CD8-positive, alpha-beta memory T cell (primary cell): ENCODE measurements at places on chromosomes 3 and 15. TPM values are rescaled to one million over a fixed set of nuclear protein-coding genes. Genes with fewer than 3 reads are reported as not detected.

The CHL1 gene
- total RNA-seq = not detected

The FANCI gene
- total RNA-seq = 140 TPM

The UROC1 gene
- total RNA-seq = not detected

DNA sequence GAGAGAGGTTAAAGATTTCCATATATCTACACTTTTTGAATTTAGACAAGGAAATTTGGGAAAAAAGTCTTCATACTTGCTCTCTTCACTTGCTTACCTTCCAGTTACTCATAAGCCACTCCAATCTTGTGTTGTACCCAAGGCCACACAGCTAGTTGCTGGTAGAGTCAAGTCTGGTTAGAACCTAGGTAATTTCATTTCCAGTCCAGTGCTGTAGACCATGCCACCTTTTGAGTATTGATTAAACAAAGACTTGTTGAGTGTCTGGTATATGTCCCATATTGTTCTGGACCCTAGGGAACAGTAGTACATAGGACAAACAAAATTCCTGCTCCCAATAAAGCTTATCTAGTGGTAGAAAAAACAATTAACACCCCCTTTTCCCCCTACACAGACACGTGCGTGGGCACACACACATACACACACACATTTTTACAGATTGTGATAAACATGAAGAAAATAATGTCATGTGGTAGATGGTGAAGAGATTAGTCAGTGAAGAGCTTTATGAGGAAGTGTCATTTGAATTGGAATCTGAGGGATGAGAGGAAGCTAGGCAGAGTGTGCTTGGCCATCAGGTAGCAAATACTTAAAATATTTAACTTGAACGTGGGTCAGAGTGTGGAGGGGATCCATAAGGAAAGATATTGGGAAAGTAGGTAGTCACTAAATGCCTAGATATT, 2.1 kb downstream of the CMC1 start:
- no peak overlapping the region for H3K27ac ChIP-seq
- H3K27me3 ChIP-seq = no peaks in the 10 kb centered on the region
- no peak for DNase-seq
- H3K36me3 ChIP-seq = no peaks in the 10 kb centered on the region
- peak overlapping the region; percentile 13 for H3K4me3 ChIP-seq
- peaks cover 72% of the 10 kb centered on the region for H3K4me1 ChIP-seq

DNA sequence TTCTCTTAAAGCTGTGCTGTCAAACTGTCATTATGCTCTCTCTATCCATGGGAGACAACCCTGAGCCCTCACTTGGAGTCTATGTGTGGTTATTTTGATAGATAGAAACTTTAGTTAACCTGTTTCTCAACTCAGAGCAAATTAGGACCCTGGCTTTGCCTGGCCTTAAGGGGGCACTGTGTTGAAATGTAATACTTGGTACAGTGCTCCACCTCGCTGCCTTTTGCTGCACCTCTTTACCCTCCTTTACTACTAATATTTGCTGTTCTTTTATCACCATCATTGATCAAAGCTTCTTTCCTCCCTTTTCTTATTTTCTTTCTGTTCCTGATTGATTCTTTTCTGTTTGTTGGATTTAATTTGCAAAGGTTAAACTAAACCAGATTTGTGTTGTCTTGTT, 34.3 kb downstream of the STT3B start:
- no peak overlapping the region for H3K4me3 ChIP-seq
- peak; percentile 14 for DNase-seq
- H3K27ac ChIP-seq = no peak overlapping the region
- peaks cover 79% of the 10 kb centered on the region for H3K4me1 ChIP-seq

- DNase-seq = peak; percentile 70
- no peaks in the 10 kb centered on the region for H3K27me3 ChIP-seq
- peak overlapping the region; percentile 85 for H3K27ac ChIP-seq
- H3K4me3 ChIP-seq = peak overlapping the region; percentile 80
- H3K4me1 ChIP-seq = peaks cover 43% of the 10 kb centered on the region
- peaks cover 12% of the 10 kb centered on the region for H3K36me3 ChIP-seq
These were observed 675 bp downstream of the BRPF1 start for GRCh38 chr3:9732080-9732739.

DNA sequence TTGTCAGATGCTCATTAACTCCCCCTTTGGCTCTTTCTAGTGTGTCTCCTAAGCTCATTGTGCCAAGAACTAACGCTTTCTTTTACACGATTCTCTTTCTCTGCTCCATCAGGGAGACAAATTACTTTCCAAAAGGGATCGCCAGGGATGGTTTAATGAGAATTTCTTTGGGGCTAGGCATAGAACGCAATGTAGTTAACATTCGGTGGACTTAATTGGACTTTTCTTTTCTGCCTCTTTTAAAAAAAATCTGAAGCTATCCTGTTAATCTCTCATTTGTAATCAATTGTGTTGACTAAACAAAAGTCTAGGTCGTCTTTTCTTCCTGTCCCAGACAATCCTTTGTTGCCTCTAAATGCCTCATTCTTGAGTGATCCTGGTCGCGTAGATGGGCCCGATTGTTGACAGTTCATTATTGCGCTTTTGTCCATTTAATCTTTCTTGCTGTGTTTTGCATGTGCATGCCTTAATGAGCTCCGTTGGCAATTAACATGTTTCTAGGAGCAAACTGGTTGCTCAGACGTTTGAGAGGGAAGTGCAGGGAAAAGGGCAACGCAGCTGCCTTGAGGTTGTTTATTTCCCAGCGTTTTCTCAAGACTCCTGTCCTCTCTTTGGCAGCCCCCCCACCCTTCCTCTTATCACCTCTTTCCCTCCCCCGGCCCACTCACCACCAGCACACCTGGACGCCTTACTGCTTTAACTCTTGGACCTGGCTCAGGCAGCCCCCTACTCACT, 7.8 kb downstream of the FEZF2 start:
- no peaks in the 10 kb centered on the region for H3K36me3 ChIP-seq
- H3K27me3 ChIP-seq = no peaks in the 10 kb centered on the region
- DNase-seq = no peak
- no peaks in the 10 kb centered on the region for H3K4me1 ChIP-seq
- H3K4me3 ChIP-seq = no peak overlapping the region
- no peak overlapping the region for H3K27ac ChIP-seq
